Stimulated activated CD8-positive, alpha-beta memory T cell treated with anti-CD3 and anti-CD28 coated beads, Interleukin-4, amount 100 ng/mL, for 1 hour (primary cell): ENCODE measurements at places on chromosomes 1 and 21.

DNA sequence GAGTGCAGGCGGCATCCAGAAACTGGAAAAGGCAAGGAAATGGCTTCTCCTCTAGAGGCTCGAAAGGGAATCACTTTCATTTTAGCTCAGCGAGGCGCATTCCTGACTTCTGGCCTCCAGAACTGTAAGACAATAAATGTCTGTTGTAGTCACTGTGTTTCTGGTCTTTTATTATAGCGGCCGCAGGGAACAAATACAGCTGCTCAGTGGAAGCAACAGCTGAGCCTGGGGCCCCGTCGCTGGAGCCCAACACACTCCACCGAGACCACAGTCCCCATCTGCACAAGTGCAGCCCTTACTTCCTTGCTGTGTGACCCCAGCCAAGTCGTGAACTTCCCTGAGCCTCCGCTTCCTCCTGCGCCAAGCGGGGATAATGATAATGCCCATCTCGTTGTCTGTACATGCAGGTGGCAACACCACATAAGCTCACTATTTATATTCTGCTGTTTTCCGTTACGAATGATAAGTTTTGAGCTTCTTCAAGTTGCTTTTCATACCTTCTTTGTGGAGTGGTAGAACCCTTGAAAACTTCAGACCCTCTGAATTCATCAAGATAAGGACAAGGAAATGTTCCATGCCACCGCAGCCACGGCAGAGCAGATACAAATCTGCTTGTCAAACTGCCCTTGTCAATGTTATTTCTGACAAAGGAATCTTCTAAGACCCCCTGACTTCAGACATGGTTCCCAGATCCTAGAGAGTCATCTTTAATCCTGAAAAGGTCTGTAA, 3.2 kb upstream of the LAPTM5 start:
- no peak for DNase-seq

- no peak for DNase-seq
These were observed 39.1 kb downstream of the DHRS3 start for GRCh38 chr1:12578860-12579422.

GRCh38 chr1:182698971-182699370, 14.6 kb upstream of the RGS8 start:
- DNase-seq = no peak

- DNase-seq = no peak
These were observed 11.8 kb downstream of the PRDM15 start for GRCh38 chr21:41867313-41867712.

GRCh38 chr1:234372011-234372757, 1.1 kb upstream of the COA6 start:
- DNase-seq = no peak

DNA sequence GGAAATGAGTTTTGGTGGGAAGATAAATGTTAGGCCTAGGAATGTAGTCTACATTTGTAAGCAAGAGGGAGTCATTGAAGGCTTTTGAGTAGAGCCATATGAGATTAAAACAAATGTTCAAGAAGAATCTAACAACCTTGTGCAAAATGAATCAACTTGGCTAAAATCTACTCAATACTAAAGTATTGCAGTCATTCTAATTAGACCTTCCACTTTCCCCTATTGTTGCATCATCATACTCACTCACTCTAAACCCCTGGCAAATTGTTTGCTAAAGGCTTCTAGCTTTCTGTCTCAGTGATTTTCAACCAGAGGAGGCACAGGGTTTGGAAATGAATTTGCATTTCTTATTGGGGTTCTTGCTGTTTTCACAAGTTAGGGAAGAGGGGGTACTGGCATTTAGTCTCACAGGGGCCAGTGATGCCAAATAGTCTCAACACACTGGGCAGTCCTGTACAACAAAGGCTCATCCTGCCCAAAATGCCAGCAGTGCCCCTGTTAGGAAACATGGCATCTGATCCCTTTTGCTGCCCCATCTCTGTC, 85.3 kb downstream of the SEC16B start:
- no peak for DNase-seq

- DNase-seq = no peak
These were observed 283.5 kb upstream of the ADAMTS5 start for GRCh38 chr21:27250366-27250765.
